ENCODE measurements at places on chromosomes 5 and 9.

GRCh38 chr5:135058331-135058732, 24.3 kb upstream of the PITX1 start:
- DNase-seq: no peak

DNA sequence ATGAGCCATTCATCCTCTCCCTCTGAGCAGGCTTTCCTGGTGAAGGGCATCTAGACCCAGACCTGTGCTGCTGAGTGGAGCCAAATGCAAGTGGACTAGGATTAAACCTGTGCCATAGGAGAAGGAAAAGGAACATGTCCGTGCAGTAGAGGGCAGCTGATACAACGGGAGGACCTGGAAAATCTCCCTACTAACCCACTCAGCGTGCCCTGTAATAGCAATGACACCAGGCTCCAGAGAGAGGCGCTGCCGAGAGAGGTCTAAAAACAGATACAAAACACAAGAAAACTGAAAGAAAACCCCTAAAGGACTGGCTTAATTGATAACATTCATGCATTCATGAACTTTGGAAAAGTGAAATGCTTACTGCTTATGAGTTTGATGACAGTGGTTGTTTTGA, 60.8 kb downstream of the PFDN1 start:
- no peak for DNase-seq

DNA sequence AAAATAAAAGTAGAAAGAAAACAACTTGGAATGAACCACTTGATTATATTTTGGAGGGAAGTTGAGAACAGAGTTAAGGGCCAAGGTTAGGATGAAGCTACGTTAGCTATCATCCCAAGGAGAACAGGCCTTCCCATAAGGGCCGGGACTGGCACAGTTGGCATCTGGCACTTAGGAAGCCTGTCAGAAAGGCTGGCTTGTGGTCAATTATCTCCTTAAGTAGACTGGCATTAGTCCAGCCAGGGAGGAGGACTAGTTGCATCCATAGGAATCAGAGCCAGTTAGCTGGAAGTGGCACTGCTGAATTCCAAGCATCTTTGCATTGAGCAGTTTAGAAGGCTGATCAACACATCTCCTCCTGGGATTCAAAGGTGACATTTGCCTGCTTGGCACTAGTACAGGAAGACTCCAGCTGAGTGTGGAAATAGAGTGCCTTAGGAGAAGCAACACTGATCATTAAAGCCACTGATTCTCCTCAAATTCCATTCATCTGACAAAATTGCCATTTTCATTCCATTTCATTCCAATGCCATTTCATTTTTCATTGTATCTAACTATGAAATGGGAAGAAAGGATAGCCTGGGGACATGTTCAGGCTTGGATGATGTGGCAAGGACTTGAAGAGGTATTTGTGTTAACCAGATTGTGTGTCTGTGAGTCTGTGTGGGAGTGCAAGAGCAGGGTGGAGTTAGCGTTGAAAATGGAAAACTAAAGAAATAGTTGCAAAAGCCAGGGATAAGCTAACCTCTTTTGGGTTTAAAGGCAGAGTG, 5.5 kb downstream of the FOXB2 start:
- DNase-seq: no peak

DNA sequence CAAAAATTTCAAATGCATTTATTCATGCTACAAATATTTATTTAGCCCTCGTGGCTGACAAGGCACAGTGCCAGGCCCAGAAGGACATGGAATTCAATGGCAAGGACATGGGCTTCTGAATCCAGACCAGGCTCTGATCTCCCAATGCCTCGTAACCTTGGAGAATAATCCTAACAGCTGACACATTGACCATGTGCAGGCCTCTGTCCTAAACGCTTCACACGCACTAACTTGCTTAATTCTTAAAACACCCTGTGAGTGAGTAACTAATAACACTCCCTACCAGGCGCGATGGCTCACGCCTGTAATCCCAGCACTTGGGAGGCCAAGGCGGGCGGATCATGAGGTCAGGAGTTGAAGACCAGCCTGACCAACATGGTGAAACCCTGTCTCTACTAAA, 33.2 kb downstream of the MYO10 start:
- DNase-seq: no peak

GRCh38 chr9:89835666-89836065, 230.9 kb downstream of the GADD45G start:
- DNase-seq: no peak

DNA sequence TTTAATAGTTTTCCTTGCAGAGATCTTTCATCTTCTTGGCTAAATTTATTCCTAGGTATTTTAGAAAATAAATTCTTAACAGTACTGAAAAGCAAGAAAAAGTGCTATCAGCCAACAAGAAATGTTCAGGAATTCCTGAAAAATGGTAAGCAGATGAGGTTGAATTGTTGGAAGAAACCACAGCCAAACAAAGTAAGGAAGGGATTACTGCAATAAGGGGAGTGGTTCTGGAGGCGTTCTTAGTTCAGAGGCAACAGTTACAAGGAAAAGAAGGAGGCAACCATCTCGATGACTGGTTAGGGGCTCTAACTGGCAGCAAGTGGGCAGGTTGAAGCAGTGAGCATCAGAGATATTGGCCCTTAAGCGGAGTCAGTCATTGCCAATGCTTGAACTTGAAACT, 12.8 kb upstream of the OR13J1 start:
- DNase-seq: no peak

GRCh38 chr9:96423985-96424336, 5.8 kb upstream of the ZNF367 start:
- no peak for DNase-seq

GRCh38 chr9:135591506-135592330, 30.2 kb downstream of the PAEP start:
- DNase-seq: no peak

- no peak for DNase-seq
Measured at GRCh38 chr9:110006657-110007056, 201.3 kb downstream of the C9orf152 start.

DNA sequence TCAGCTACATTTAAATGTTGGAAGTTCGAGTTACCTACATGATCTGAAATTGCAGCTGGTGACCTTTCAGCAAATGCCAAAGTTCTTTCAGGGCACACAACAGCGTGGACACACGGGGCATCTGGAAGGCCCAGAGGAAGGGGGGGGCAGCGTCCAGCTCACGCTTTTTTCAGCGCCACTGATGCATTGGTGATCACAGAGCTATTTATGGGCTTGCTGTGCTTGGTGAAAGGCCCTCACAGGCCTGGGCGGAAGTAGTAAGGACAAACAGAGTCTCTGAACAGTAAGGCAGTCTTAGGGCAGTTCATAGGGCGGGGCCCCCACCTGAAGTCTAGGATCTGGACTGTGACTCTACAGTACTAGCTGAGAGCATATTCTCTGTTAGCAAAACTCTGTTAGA, 6.6 kb upstream of the FBP2 start:
- DNase-seq: no peak

DNA sequence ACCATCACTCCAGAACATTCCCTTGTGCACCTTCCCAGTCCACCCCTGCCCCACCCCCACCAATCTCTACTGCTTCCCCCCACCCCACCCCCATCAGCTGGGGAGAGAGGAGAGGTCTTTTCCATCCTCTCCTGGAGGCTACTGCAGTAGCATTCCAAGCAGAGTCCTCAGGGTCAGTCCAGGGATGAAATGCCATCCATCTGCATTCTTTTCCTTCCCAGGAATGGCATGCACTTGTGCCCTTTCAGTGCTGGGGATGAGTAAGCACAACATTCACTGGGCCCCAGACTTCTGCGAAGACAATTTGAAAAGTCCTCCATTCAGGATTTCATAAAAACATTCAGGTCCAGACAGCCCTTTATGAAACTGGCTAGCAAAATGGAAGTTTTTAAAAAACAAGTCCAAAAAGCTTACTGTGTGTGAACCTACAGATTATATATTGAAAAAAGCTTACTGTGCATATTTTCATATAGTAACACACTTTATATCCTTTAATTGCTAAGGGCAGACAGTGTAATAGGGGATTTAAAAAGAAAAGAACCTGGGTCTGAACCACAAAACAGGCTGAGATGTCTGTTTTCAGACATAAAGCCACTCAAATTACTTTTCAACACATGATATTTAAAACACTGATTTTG, 50.0 kb upstream of the GOLPH3 start:
- no peak for DNase-seq

DNA sequence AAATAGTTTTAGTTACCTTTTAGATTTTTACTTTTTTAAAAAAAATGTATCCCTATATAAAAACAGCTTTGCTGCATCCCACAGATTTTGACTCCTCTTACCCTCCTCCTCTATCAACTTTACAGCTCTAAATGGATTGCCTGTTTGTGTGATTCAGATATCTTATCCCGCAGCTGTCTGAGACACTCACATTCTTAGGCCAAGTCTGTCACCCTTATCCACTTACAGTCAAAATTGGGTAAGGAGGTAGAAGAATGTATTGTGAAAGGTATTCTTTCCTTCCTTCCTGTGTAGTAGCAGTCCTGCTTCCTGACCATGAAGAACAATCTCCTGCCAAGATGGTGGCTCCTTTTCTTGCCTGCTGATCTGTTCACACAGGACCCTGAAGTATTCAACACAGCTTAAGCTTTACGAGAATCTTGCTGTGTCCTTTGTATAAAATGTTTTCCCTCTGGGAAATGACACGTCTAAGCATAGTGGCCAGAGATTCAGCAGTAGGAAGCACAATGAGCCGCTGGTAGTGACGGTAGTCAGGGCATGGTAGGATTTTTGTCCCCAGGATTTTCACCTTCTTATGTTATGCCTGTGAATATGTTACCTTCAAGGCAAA, 67.7 kb upstream of the ST8SIA4 start:
- no peak for DNase-seq

- DNase-seq: no peak
Measured at GRCh38 chr9:137162505-137163364, 7.1 kb downstream of the LRRC26 start.
